ENCODE measurements at places on chromosomes 16 and 17.
A peak's percentile ranks its signal among the peaks of the same experiment; 100 is the strongest.

- DNase-seq, result no peak
Measured at GRCh38 chr16:88596483-88596882, 26.3 kb downstream of the ZC3H18 start.

GRCh38 chr17:82734987-82735866 lies at the start of gene FN3K:
Gene FN3K (plus strand): TSS chr17:82735615. CDS start chr17:82735637, 22 bp downstream.
- peak; percentile 8 for DNase-seq

GRCh38 chr17:79668344-79669250 lies 57.7 kb upstream of the RBFOX3 start:
- DNase-seq, result no peak

DNA sequence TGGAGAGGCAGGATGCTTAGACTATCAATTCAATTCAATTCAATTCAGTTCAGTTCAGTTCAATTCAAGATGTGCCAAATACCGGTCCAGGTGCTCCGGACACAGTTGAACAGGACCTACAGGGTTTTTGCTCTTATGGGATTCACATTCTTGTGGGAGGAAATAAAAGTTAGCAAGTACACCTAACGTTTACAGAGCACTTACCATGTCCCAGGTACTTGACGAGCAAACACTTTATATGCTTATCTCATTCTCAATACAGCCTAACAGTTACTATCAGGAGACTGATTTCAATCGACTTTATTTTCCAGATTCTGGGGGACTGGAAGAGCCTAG lies 467 bp upstream of the GDE1 start:
- DNase-seq, result no peak

DNA sequence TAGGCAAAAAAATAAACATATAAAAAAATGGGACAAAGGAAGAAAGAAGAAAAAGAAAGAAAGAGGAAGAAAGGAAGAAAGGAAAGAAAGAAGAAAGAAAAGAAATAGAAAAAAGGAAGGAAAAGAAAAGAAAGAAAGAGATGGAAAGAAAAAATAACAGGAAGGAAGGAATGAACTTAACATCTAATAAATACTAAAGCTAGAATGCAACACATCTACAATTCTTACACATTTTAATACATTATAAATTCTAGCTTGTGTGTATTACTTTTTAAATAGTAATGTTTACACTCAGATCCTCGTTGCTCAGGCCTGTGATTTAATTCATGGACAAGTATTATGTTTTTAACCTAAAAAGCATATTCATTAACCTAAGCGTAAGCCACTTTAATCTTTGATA lies 703.0 kb upstream of the KIF2B start:
- no peak for DNase-seq

GRCh38 chr17:77396610-77397009 lies 255.8 kb downstream of the SEC14L1 start:
- no peak for DNase-seq

GRCh38 chr16:48497932-48498768 lies 111.8 kb downstream of the N4BP1 start:
- DNase-seq, result no peak

- no peak for DNase-seq
Measured at GRCh38 chr17:78393575-78393974, 15.1 kb downstream of the PGS1 start.

GRCh38 chr17:76276069-76276431 lies 10.9 kb downstream of the UBALD2 start:
- no peak for DNase-seq

- no peak for DNase-seq
Measured at GRCh38 chr16:30846649-30847402, 47.1 kb downstream of the BCL7C start.

DNA sequence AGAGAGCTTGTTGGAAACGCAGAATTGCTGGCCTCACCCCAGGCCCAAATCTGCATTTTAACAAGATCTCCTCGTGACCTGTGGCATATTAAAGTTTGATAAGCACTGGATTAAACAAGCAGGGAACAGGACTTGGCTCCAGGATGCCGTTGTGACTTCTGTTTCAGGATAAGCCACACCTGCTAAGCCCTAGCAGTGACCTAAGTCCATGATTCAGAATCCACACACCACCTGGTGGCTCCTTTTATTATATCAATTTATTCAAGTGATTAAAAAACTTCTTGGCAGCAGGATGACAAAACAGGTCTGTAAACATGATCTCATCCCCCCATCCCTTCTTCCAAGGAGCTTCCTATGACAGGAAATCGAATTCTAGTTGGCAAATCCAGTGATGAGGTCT lies 9.1 kb downstream of the NAGPA start:
- DNase-seq, result no peak

GRCh38 chr17:57781386-57782061 lies 36.4 kb upstream of the CCDC182 start:
- no peak for DNase-seq

DNA sequence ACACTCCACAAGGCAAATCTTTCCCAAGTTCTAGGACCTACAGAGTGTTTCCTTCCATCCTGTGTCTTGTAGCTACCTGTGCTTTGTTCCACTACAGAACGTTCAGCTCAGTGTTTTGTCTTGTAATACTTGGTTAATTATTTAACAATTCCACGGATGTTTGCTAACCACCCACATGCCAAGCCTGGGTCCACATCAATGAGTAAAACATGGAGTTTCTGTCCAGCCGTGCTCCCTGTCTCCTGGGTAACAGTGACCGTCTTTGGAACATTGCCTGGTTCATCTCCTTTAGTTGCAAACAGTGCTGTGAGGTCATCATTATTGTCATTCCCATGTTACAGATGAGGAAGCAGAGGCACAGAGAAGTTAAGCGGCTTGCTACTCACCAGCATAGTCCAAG lies 41.3 kb downstream of the IRF8 start:
- DNase-seq, result no peak

DNA sequence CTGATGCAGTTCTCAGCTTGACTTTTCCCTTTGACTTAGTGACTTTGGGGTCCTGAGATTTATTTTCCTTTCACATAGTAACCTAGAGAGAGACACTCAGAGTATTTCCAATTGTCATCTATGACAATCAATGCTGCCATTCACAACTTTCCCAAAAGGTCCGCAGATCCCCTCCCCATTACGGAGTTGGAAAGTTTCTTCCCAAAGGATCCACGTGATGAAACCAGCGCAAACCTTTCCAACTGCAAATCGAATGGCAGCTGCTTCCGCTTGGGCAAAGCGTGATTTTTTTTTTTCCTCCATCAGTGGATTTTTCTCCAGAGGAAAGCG lies 538 bp upstream of the FCSK start:
- no peak for DNase-seq

- DNase-seq, result no peak
Measured at GRCh38 chr17:40179923-40180659, 2.8 kb downstream of the RAPGEFL1 start.

DNA sequence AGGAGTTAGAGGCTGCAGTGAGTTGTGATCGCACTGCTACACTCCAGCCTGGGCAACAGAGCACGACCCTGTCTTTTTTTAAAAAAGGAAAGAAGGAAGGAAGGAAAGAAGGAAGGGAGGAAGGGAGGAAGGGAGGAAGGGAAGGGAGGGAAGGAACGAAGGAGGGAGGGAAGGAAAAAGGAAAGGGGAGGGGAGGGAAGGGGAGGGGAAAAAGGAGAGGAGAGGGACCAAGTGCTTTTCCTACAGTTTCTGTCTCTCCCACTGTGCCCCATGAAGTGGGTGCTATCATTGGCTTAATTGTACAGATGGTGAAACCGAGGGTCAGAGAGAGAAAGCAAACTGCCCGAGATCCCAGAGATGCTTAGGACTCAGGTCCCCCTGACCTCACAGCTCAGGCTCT lies 57.6 kb downstream of the SOCS1 start:
- no peak for DNase-seq

DNA sequence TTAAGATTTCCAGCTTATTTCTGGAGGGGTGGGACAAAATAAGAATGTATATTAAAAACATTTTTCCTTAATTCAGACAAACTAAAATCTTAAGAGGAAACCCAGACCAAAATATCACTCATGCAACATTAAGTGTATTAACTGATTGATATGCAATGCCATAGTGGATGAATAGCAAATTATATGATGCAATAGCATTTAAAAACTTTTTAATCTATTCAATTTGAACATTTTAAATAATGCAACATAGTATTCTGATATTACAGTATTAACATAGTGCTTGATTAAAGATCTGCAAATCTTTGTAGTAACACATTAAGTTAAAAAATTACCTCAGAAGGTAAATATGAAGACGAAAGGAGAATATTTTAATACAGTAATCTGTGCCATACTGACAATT lies 15.3 kb upstream of the INTS2 start:
- no peak for DNase-seq

- peak; percentile 98 for DNase-seq
Measured at GRCh38 chr17:7204828-7205461, 14.7 kb downstream of the DLG4 start.

DNA sequence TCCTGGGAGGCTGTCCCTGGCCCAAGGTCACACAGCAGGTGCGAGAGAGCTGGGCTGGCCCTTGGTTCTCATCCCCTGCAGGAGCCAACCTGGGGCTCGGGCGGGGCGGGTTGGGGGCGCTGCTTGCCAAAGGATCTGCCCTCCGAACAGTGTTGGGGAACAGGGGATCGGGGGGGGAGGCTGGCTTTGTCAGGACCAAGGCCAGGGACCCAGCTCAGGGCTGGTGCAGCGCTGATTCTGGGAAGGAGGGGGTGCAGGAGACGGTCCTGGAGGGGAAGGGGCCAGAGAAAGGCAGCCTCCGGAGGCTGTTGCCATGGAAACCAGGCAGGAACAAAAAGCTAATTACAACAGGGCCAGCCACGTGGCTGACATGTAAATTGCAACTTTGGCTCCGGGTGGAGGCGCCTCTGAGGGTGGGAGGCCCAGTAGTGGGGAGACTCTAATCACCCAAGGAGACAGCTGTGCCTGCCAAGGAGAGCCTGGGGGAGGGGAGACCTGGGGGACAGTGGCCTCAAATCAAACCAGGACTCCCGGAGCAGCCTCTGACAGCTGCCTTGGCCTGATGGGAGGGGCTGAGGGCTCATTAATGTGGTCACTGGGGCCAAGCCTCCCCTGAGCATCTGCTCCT lies 1.3 kb downstream of the TUBB3 start:
- DNase-seq, result no peak

DNA sequence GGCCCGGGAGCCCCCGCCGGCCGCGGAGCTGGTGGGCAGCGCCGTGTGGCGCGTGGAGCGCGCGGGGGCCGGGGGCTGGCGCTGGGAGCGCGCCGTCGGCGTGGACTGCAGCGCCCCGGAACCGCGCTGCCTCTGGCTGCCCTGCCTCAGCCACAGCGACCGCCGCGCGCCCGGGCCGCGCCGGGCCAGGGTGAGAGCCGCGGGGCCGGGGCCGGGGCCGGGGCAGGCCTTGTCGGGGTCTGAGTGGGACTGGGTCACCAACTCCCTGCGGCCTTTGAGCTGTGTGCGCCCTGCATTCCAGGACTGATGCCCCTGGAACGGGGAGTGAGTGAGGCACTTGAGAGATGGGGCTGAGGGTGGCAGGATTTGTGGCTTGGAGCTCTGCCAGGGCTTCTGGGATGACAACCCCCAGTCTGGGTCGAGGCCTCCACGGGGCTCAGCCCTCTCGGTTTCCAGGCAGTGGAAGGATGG lies 25.7 kb downstream of the ARHGAP23 start:
- no peak for DNase-seq

- no peak for DNase-seq
Measured at GRCh38 chr16:73143576-73144422, 95.9 kb upstream of the ZFHX3 start.

DNA sequence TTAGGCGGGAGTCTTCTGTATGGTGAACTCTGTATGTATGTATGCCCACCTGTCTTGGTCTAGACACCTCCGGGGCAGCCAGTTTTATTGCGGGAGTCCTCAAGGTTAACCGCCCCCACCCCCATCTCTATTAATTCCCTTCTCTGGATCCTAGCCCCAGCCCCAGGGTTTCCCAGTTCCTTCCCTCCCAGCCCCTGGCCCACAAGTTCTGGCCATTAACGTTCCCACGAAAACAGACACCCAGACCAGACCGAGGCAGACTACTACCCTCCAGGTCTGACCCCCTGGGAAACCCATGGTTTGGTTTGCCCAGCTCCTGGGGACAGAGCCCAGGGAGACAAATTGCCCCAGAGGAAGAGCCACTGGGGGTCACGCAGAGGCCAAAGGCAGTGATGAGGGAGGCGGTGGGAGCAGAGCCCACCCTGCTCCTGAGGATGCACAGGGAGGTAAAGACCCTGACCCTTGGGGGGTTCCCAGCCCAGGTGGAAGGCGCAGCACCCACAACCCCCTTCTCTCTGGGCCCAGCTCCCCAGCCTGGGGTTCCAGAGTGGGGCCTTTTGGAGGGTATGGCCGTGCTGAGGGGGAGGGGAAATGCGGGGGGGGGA lies 8.5 kb downstream of the TBKBP1 start:
- no peak for DNase-seq

DNA sequence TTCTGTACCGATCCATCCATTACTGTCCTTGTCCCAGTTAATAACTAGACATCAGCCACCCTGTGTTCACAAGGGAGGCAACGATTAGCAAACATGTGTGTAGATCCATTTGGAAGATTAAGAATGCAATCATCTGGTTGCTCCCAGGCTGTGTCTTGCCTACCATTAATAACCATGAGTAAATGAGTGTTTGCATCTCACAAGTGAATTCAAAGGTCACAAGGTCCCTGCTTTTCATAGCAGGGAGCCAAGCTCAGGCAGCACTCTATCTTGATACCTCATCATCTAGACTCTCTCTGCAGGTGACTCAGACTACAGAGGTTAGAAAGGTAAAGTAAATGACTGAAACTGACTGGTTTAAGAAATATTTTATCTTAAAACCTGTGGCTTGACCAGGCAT lies 25.3 kb downstream of the VWA3A start:
- no peak for DNase-seq

GRCh38 chr16:24482681-24483202 lies 56.6 kb upstream of the RBBP6 start:
- DNase-seq, result no peak

GRCh38 chr16:9441012-9441411 lies 349.6 kb downstream of the HAPSTR1 start:
- no peak for DNase-seq

- peak; percentile 8 for DNase-seq
Measured at GRCh38 chr16:88854306-88855111, 2.2 kb downstream of the GALNS start.

- DNase-seq, result no peak
Measured at GRCh38 chr17:45993962-45994627, 5.0 kb upstream of the STH start.

DNA sequence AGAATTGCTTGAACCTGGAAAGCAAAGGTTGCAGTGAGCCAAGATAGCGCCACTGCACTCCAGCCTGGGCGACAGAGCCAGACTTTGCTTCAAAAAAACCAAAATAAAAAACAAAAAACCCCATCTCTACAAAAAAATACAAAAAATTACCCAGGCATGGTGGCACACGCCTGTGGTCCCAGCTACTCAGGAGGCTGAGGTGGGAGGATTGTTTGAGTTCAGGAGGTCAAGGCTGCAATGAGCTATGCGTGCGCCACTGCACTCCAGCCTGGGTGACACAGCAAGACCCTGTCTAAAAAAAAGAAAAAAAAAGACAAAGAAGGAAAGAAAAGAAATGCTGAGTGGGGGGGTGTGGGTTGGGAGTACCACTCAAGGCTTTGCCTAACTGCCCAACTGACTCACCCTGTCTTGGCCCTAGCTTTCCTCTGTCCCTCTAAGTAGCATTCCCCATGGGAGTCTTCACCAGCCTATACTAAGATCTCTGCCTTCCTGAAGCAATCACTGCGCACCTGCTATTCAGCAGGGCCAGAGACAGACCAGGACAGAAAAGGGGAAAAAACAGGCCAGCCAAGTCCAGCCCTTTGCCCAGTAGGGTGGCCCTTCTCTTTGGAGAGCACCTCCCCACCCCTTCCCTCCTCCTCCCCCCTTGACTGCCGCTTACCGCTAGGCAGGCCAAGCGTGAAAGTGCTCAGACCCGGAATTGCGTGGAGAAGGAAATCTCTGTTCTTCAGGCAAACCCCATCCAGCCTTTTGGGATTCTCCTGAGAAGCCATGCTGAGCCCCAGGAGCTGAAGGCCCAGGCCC lies 45.8 kb downstream of the RTN4RL1 start:
- no peak for DNase-seq

Measured in CD4-positive, alpha-beta T cell treated with Interleukin-15 for 4 hours (primary cell).